NCI-H1694 treated with DMSO at 0.1 percent for 48 hours (cell line): ENCODE measurements at places on chromosomes 1 and 21.

DNA sequence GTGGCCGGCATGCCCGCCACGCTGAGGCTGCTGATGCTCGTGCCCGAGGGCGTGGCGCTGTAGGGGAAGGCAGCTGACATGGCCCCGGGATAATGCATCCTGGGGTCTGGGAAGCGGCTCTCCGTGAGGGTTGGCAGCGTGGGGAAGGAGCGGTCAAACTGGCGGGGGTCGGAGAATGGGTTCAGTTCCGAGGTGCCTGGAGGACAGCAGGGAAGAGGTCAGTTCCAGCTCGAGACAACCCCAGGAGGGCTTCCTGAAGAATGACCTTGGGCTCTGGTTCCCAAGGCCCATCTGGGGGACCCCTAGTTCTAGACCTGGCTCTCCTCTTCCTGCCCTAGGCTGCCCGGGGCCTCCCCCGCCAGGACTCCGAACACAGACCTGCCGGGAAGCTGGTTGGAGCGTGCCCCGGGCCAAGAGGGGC lies 27.6 kb downstream of the RUNX3 start:
- DNase-seq = no peak

DNA sequence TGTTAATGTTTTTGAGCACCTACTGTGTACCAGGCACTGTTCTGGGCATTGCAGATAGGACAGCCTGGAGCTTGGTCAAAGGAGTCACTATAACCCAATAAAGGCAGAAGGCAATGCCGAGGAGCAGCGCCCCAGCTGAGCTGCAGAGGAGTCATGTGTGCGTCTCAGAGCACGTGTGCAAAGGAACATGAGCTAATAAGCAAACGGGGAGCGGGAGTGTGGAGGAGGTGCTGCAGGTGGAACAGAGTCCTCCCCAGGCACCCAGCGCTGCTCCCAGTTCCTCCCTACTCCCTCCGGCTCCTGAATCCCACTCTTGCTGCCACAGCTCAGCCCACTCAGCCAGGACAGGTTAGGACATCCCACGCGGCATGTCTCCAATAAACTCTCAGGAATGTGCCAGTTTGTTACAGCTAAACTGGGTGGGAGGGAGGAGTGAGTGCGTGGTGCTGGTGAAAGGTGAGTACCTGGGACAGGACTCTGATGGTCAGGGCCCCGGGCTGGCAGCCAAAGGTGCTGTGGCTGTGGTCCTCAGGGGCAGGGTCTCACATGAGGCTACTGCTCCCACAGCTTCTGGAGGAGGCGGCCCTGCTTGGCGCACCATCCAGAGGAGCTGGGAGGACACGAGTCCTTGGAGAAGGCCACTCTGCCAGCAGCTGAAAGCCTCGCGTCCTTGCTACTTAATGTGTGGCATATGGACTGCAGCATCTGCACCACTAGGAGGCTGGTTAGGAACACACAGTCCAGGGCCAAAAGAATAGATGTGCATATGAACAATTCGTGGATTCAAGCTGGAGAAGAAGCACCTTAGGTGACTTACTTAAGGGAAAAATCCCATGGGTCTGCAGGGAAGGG lies 52.3 kb downstream of the GRIK3 start:
- peak; percentile 63 for DNase-seq

DNA sequence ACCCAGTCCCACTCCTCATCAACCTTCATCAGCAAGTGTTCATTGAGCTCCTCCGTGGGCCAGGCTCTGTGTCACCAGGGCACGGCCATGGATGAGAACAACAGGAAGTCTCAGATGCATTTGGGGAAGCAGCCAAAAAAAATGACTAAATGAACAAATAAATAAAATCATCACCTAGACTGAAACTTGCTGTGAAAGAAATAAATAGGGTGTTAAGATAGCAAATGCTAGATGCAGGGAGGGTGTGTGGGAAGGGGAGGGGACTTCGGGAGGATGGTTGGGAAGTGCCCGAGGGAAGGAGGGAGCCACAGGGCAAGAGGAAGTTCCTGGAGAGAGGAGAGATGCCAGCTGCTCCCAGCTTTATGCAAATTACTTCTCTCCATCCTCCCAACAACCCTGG lies 696.7 kb downstream of the PTPRU start:
- no peak for DNase-seq

DNA sequence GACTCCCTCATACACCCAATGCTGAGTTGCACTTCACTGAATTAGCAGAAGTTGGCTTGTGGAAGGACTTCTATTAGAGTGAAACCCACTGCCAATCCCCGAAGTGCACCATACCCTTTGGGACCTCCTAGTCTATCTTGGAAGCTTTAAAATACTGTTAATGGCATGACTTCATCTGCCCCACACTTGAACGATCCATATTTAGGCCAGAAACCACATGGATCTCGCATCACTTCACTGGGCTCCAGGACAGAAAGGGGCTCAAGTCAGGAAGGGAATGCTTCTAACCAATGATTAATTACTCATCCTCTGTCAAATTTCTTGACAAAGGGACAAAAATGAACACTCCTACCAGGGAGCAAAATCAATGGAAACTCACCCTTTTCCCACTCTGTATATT lies 69.1 kb downstream of the BCAR3 start:
- DNase-seq = no peak

DNA sequence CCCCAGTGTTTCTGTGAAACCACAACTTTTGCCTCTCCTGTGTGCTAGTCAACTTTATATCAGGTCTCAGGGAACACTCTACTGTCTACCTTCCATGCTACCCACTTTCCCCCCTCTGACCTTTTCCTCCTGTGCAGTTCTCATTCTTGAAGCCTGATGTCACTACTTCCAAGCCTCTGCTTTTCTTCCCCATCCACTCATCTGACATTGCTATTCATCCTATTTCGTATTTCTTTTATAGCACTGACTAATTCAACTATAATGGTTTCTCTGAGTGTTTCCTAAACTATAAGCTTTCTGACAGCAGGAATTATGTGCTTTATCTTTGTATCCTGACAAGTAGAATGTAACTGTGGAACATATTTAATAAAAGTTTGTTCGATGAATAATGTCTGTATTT lies 18.2 kb upstream of the DPH5 start:
- no peak for DNase-seq

GRCh38 chr1:239308701-239309333 lies 77.6 kb upstream of the CHRM3 start:
- DNase-seq = peak; percentile 8

- no peak for DNase-seq
Observed at GRCh38 chr1:186409091-186409490, 33.5 kb downstream of the ODR4 start.
